ENCODE measurements at places on chromosomes 16 and 17.

DNA sequence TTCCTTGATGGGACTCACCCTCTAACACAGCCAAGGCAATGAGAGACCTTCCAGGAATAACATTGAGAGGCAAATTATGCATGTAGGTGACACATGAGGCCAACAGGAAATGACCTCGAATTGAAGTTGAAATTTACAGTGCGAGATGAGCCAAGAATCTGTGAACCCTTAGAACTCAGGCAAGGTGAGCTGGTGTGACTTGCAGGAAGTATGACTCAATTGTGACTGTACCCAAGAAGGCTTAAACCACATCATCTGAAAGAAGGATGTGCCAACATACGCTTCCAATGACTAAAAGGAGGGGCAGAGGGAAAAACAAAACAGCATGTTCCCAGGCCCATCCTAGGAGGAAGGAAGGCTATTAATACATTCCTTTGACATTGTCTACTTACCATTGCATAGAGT, 44.8 kb downstream of the PITPNC1 start:
- DNase-seq = no peak

DNA sequence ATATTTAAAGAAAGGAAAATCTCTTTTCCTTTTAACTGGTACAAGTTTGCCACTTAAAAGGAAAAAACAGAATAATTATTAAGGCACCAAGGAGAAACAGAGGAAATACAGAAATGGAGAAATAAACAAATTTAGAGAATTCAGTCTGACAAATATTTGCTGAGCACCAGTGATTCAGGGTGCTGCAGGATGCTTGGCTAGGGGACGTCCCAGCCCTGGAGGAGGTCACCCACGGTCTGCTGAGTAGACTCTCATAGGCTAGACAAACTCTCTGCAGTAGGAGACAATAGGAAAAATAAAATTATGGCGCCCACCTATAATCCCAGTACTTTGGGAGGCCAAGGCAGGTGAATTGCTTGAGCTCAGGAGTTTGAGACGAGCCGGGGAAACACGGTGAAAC, 15.9 kb downstream of the C1QTNF1 start:
- no peak for DNase-seq

DNA sequence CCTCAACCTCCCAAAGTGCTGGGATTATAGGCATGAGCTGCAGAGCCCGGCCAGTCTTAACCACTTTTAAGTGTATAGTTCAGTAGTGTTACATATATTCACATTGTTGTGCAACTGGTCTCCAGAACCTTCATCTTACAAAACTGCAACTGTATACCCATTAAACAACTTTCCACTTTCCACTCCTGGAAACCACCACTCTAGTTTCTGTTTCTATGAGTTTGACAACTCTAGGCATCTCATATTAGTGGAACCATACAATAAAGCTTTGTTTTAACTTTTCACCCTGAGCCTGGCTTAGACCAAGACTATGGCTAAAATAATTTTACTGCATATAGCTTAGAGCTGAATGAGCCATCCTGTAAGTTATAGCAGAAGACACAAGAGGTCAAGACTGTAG, 108.0 kb upstream of the GOT2 start:
- no peak for DNase-seq

GRCh38 chr16:14548933-14549788, 80.9 kb downstream of the PARN start:
- no peak for DNase-seq

DNA sequence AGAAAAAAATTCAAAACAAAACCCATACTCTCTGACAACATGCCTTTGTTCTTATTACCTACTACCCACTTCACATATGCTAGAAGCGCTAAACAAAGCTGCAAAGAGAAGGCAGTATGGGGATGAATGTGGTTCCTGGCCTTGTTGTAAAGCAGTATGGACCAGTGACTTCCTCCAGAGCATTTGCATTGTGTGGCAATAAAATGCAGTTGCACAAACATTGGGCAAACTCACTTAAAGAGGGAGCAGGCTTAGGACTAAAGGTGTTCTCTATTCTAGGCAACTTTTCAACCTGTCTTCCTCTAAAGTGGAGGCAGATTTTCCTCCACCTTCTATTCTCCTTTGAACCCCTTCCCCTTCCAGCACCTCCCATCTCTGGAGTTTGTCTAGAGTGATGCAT, 17.1 kb downstream of the TMIGD1 start:
- no peak for DNase-seq

DNA sequence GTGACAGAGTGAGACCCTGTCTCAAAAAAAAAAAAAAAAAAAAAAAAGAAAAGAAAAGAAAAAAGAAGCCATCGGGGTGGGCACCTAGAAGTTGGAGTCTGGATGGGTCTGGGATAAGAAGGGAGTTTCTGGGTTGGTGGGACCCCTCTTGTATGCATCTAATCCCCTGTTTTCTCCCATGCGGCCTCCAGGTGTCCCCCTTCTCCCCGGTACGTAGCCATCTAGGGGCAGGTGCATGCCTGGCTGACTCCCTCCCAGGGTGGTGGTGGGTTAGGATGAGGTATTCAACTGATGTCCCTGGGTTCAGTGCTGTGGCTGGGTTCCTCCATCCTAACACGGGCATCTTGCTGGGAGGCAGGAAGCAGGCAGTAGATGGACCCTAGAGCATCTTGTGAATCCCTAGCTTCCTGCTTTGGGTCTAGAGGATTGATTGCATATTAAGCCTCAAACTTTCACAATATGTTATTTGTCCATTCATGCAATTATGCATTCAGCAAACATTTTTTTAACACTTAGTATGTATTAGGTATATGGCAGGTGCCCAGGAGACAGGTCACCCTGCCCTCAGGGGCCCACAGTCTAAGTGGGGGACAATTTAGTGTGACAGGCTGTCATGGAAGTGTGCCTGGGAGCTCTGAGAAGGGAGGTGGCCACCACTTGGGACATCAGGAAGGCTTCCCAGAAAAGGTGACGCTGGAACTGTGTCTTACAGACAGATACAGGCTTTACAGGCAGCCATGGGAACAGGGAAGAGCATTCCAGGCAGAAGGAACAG, 13.1 kb downstream of the FMNL1 start:
- DNase-seq = no peak

- DNase-seq = peak; percentile 75
Observed at GRCh38 chr17:77356690-77357201, 216.0 kb downstream of the SEC14L1 start.

DNA sequence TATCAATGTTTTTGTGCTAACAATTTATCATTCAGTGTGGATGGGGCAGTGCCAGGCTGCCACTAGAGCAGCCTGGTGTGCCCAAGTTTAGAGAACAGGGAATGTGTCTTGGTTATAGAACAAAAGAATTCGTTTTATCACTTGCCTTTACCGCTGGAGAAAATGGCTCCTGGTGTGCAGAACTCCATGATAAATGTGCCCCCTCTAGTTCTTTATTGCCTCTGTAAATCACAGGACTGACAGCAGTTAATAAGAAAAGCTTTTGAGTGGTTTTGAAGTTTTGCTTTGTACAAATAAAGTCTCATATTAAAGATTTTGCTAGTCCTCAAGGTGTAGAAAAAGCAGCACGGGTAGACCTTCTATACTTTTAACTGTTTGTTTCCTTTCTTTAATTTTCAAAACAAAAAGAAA, 28.2 kb upstream of the PSMD7 start:
- no peak for DNase-seq

DNA sequence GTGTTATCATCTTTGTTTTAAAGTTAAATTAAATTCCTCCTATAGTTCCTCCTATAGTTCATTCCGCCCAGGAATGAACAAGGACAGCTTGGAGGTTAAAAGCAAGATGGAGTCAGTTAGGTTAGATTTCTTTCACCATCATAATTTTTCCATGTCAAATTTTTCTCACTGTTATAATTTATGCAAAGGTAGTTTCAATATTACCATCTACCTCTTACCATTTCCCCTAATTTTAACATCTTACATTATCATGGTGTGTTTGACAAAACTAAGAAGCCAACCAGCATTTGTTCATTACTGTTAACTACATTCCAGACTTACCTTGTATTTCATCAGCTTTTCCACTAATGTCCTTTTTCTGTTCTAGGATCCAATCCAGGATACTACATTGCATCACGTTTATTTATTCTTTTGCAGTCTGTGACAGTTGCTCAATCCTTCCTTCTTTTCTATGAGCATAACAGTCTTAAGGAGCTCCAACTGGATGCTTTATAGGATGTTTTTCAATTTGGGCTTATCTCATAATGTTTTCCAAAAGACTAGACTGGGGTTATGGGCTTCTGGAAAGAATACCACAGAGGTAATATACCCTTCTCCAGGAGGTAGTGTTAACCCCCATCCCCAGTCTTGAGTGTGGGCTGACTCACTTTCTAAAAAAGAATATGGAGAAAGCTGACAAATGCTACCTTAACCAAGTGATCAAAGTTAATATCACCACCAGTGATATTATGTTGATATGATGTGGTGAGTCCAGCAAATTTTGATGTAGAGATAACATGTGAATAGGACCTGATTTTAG, 158.5 kb downstream of the PPM1E start:
- no peak for DNase-seq

DNA sequence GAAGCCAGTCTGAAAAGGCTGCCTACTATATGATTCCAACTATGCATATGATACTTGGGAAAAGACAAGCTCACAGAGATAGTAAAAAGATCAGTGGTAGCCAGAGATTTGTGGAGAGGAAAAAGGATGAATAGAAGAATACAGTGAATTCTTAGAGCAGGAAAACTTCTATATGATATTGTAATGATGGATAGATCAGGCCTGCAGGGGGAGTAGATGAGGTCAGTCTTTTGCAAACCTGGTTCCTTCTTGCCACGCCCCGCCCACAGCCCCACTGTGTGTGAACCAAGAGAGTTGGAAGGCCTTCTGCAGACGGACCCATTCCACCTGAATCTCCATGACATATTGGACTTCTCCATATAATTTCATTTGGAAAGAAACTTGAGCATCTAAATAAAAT, 761 bp upstream of the CCL8 start:
- no peak for DNase-seq

DNA sequence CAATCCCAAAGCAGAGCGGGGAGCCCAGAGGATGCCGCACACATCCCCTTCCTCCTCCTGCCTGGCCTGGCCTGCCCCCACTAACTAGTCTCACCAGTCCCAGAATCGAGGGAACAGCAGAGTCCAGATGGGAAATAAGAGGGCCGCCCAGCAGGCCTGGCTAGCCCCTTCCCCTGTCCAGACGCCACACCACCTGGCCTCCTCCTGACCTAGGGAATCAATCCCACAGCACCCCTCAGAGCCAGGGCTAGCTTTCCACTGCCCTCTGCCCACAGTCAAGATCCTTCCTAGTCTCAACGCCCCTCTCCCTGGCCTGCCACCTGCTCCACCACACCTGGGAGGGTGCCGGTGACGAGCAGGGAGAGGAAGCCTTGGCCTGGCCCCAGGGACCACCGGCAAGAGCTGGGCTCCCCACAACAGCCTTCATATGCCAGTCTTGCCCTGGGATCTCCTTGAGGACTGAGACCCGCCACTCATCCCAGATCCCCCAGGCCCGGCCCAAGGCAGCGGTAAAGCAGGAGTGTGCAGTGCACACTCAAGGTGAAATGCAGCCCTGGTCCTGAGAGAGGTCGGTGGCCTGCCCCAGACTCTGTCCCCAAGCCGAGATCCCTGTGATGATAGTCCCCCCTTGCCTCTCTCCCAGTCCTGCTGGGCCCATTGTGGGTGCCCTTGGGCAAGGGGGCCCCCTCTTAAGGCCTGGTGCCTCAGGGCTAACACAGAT, 27.9 kb downstream of the KATNB1 start:
- no peak for DNase-seq
